Activated CD4-positive, alpha-beta T cell treated with anti-CD3 and anti-CD28 coated beads, Interleukin-2, amount 50 U/mL, for 48 hours (primary cell): ENCODE measurements at places on chromosomes 16 and 17.

DNA sequence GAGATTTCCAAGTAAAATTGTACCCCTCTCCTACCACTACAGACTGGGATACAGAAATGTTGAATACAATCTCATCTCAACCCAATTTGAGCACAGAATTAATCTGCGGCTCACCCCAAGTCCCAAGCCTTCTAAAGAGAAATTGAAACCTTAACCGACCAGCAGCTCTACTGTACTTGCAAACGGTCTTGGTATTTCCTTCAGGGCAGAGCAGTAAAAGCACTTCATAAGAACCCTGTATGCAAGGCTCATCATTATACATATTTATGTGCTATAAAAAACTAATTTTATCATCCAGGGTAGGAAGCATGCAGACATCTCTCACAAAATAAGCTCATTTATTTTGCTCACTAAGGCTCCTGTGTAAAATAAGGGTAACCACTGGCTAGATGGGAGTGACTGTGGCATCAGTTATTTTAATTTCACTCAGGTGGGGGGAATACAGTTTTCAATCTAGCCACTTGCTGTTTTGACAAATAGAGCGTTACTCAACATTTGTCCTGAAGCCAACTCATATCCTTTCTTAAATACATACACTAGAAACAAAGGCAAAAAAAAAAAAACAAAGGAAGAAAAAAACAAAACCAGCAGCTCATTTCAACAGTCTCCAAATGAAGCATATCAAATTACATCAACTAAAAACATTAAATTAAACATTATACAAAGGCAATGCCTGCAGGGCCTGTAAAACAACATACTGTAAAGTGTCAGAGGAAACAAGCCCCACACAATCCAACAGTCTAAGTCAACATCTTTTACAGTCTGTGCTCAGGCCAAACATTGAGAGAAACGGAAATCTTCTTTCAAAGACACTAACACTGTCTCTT, 65.0 kb downstream of the PARN start:
- DNase-seq: no peak

- no peak for DNase-seq
These were observed 1.4 kb upstream of the ST6GALNAC1 start for GRCh38 chr17:76644995-76645394.

GRCh38 chr17:59409336-59410048, 78.0 kb downstream of the YPEL2 start:
- DNase-seq: no peak

DNA sequence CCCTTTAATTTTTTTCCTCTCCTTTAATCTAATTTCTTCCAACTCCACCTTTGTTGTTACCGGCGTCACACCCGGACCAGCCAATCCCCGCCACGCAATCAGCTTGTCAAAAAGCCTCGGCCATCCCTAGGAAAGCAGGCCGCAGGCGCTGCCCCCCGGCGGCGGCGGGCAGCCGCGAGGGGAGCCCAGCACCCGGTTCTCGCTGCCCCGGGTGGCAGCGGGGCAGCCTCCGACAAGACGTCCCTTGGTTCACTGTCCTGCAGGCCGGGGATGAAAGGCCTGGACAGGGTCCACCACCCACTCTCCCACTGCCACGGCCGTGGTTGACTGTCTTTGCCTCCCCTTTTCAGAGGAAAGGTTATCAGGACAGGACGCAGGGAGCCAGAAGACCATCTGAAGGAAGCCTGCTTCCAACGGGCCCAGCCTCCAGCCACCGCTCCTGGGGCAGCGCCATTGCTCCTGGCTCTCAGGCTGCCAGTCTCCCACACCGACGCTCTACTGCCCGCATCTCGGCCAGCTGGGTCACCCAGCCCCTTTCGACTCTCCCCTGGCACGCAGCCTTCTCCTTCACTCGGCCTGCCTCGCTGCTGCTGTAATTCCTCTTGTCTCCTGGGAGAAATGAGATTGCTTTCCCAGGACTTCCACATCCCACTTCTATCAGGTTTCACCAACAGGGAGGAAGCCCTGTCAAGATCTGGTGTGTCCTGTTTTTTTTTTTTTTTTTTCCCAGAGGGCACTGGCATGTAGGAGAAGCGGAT, 2.8 kb upstream of the UBTF start:
- DNase-seq: peak; percentile 64

DNA sequence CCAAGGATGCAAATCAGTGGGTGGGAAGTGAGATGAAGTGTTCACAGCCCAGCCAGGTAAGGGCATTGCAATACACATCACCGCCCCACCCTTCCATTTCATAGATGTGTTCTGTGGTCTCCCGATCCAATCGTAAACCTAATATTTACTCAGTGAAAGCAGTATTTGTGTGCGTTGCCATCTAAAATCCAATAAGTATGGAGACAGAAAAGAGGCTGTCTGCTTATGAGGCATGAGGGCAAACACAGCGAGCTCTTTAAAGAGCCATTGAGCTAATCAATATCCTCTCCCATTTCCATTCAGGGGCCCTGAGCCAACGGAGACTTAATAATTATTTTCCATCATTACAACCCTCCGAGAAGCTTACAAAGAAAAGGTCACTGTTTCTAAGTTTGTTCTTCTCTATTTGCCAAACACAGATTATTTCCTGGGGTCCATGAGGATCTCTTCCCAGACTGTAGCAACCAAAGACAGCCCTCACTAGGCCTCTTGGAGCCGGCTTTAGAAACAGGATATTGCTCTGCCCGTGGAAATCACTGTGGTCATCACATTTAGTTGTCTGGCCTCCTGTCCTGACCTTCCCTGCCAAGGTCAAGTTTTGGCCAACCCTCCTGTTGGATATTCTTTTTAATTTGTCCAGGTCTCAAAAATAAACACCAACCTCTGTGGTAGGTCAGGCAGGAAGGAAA, 120.1 kb downstream of the SLC39A11 start:
- DNase-seq: no peak

- peak; percentile 87 for DNase-seq
These were observed at the start of gene PLSCR3 for GRCh38 chr17:7394452-7395191. PLSCR3 (minus strand) TSS chr17:7394525; CDS start chr17:7394110, 415 bp downstream.

DNA sequence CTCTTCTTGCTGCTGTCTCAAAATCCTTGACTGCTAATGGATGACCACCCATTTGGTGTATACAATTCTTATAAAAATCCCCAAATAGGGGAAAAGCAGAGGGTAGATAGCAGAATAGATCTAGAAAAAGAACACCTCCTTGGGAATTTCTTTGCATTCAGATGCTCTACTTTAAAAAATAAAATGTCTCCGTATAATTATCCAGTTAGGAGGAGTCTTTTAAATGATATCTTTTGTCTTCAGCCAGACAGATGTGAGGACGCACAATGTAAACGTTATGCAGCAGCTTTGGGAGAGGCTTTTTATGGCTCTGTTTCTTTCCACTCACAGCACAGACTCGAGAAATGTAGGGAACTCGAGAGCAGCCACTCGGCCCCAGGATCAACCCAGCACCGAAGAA, 300.2 kb downstream of the IRF8 start:
- DNase-seq: no peak

DNA sequence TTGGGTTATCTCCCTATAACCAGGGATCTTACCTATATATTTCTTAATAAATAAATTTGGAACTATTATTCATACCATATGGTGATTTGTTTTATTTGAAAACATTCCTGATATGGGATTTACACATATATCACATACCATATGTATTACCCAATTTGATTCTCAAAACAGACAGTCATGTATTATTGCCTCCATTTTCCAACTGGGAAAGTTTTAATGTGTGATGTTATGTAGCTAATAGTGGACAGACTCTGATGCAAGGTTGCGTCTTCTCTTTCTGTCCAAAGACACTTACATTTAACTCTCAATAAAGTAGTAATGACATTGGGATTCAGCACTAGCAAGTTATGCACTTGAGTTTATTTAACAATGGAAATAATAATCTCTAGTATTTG, 1.1 kb downstream of the KRTAP9-9 start:
- no peak for DNase-seq
